ENCODE measurements at places on chromosomes 2 and 18.

DNA sequence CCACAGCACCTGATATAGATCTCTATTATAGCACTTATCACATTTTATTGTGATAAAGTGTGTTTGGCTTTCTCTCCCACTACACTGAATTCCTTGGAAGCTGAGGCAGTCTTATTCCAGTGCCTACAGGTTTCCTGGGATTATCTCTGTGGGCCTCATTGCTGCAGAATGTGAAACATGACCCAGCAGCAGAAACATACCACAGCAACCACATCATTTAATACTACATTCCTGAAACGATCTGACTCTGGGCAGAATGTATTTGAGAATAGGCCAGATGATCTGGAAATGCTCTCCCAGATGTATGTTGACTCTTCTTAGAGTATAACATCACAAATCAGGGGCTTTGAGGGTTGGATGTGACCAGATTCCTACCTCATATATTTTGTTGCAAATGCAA is 323.5 kb upstream of the TANK start:
- no peak for DNase-seq

GRCh38 chr2:12035029-12035720 is 288.7 kb downstream of the LPIN1 start:
- DNase-seq, result no peak

DNA sequence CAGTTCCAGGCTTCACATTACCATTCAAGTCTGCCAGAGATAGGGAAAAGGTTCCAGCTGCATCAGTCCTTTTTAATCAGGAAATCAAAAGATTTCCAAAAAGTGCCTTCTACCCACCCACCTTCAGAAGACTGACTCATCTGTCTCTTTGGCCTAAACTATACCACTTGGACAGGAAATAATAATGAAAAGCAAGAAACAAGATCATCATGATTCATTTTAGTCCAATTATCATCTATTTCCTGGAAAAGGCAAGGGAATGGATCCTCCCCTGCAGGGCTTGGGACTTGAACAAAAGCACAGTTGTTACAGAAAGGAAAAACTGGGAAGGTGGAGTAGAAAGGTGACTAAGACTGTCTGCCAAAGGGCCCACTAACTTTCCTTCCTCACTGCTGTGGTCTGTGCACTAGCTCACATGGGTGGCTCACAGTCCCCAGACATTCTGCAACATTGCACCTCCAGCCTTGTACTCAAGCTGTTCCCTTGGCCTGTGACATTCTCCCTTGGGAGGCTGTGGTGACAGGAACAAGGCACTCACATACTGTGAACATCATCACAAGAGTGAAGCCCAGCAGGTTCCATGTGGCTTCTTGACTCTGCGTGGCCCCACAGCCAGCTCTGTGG is 75.3 kb downstream of the VSNL1 start:
- no peak for DNase-seq

- no peak for DNase-seq
These were observed 101.1 kb downstream of the TWIST2 start for GRCh38 chr2:238948765-238949641.

- DNase-seq, result peak; percentile 70
These were observed 38.7 kb downstream of the INPP4A start for GRCh38 chr2:98483257-98483861.

DNA sequence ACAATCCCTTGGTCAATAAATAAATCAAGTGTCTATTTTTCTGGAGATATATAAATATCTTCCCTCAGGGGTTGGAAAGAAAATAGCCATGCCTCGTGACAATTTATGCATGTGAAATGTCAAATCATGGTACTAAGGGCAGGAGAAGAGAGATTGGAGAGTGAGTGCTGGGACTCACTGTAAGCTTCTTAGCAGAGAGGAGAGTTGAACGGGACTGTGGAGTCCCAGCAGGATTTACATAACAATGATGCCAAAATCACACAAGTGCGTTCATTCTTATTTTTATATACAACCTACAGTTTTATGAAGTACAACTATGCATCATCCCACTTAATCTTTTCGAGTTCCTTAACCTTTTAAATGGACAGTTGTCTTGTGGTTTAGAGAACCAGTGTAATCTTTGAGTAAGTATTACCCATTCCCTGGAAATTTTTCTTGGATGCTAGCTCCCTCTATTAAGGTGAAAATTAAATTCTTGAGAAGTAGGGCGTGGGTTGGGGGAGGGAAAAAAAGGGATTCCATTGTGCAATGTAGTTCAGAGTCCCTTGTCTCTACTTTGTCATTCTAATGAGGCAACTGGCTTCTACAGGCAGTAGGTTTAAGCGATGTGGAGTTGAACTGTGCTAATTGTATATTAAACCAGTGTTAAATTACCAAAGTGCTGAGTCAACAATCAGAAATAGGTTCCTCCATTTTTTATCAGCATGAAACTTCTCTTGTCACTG is 143.6 kb upstream of the EPHA4 start:
- DNase-seq, result no peak

GRCh38 chr18:79961527-79962291 is 2.7 kb upstream of the HSBP1L1 start:
- no peak for DNase-seq

- DNase-seq, result no peak
These were observed 162.3 kb upstream of the VRK2 start for GRCh38 chr2:57884281-57884680.

GRCh38 chr2:165617741-165618481 is 148.4 kb downstream of the CSRNP3 start:
- no peak for DNase-seq

GRCh38 chr2:2464094-2464493 is 133.0 kb upstream of the MYT1L start:
- no peak for DNase-seq

All from stimulated activated effector memory CD8-positive, alpha-beta T cell treated with anti-CD3 and anti-CD28 coated beads, Interleukin-12 subunit alpha, Interleukin-12 subunit beta, amount 100 ng/mL, for 72 hours (primary cell).